ENCODE measurements at places on chromosomes 5 and 9. TPM values are rescaled to one million over a fixed set of nuclear protein-coding genes. Genes with fewer than 3 reads are reported as not detected.

GRCh38 chr5:97547430-97547829 lies 364.4 kb upstream of the RIOK2 start:
- no peak for DNase-seq

GRCh38 chr5:10420932-10421331 lies 20.7 kb upstream of the ROPN1L start:
- no peak for DNase-seq

DNA sequence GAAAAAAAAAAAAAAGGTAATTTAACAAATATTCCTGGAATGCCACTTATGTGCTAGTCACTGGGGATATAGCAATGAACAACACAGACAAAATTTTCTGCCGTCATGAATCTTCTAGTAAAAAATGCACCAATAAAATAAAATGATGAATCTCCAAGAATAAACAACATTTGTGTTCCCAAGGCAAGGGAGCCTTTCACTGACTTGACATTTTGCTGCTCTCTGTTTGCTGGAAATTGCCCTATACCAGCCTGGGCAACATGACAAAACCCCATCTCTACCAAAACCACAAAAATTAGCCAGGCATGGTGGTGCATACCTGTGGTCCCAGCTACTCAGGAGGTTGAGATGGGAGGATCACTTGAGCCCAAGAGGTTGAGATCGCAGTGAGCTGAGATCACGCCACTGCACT lies 64.5 kb upstream of the ERBIN start:
- DNase-seq: no peak

GRCh38 chr5:143041-143440 lies 48.3 kb upstream of the LRRC14B start:
- DNase-seq: no peak

DNA sequence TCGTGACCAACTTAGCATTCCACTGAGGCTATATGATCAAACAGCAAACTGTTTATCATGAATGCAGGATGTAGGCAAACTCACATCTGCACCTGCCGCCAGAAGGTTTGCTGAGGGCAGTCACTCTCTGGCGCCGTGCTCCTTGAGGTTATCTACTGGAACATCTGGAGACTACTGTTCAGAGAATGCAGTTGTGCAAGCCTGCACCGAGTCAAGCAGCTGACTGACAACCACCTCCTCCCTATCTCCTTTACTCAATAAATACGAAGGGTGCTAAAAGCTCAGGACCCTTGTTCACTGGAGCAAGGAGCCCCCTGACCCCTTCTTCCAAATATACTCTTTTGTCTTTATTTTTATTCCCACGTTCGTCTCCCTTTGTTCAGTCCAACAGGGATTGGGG lies 27.1 kb downstream of the CCDC125 start:
- no peak for DNase-seq

DNA sequence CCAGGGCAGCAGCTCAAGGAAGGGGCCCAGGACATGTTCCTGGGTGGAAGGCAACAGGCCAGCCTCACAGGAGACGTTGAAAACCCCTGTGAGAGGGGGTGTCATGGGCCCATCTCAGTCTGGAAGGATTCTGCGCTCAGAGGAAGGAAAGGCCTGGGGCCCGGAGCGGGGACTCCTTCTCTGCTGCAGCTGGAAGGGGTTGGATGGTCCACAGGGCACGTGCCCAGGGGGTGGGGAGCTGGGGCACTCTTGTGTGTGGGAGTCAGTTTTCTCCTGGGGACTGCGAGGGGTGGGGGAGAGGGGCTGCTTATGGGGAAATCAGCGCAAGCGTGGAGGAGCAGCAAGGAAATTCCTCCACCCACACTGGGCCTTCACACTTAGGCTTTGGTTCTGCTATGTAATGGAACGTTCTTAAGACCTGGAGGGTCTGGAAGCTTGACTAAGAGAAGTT lies 2.9 kb upstream of the LPCAT1 start:
- DNase-seq: no peak

DNA sequence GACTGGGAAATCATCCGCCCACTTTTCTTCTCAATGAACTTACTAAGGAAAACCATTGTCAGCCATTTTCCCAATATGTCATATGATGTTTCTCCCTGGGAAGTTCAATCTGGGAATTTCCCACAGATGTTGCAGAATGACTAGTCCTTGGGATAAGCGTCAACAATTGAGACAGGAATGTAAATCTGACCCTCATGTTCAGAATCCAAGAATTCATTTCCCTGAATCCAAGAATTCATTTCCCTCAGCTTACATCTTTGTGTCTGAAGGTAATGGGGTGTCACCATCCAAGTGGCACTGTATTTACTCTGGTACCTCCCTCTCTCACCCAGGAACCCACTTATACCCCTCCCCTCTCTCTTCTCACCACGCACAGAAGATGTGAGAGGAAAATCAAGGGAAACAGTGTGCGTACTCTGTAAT lies 7.4 kb downstream of the KLF9 start:
- DNase-seq: peak; percentile 75

DNA sequence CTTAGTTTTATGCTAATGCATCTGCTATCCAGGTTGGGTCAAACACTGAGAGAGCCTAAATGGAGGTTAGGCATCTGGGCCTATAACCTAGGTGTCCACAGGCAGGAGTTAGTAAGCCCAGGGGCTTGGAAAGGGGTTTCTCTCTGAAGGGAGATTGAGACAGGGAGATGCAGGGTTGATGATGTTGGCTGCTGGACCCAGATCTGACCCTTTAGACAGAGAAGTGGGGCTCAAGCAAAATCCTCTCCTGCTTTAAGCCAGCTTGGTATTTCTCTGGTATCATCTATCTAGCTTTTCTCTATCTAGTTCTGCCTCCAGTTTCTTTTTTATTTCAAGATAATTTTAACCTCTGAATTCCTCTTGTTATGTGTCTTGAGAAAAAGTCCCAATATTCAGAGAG lies 18.3 kb upstream of the ANKRD55 start:
- DNase-seq: no peak

- no peak for DNase-seq
These were observed 8.6 kb upstream of the CARD9 start for GRCh38 chr9:136381966-136382513.

DNA sequence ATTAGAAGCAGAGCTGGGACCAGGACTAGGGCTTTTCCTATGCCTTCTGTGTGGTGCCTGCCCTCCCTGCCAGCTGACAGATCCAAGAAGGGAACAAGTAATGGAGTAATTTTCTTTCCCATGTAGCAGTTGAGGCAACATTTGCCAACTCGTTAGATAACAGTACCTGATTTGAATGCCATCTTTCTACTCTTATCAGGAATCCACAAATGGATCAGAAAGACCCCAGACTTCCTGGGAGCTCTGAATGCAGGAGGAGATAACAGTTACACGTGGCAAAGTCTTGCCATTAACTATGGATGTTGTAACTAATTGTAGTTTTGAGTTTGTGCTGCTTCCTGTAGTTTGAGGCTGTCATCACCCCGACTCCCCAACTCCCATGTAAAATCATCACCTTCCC lies 39.2 kb downstream of the RCL1 start:
- DNase-seq: no peak

ANKRD31 gene
- 0.30 TPM for total RNA-seq

GARNL3 gene
- total RNA-seq: 51.1 TPM

Measured in skin of body (tissue), 3 donors.